Mesendoderm (in vitro differentiated cells): ENCODE measurements at places on chromosomes 7 and 10.

- no peak for DNase-seq
Measured at GRCh38 chr7:145497911-145498525, 618.6 kb upstream of the CNTNAP2 start.

GRCh38 chr10:119863951-119864565 is 8.6 kb downstream of the MCMBP start:
- DNase-seq: no peak

GRCh38 chr10:96124230-96125141 is 5.6 kb upstream of the ZNF518A start:
- peak; percentile 88 for DNase-seq

DNA sequence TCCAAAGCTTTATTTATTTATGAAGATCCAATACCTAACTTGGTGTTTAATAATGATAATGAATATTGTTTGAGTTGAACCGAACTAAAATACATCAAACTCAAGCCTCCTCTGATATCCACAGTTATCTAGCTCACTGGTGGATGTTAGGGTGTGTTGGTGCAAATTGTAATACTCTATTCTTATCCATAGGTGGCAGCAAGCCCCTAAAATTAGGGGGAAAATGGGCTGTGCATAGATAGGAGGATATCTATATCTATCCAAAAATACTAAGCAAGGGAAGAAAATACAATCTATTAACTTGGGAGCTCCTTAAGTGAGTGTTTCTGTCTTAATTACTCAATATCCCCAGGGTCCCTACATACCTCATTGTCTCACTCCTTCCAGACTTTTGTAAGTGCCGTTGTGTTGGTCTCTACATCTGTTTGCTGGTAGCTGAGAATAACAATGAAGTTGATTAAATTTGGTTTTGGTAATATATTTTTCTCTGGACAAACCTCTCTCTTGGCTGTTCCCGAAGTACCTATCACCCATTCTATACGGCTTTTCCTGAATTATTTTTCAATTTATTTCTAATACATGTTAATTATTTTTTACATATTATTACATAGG is 55.0 kb upstream of the VWDE start:
- peak; percentile 45 for DNase-seq

- no peak for DNase-seq
Measured at GRCh38 chr10:22833353-22833752, 94.5 kb upstream of the ARMC3 start.
